CD4-positive, alpha-beta T cell treated with Interleukin-17A for 1 hour (primary cell): ENCODE measurements at places on chromosomes 5 and 9.

- no peak for DNase-seq
These were observed 39.2 kb downstream of the GPR107 start for GRCh38 chr9:130092910-130093309.

DNA sequence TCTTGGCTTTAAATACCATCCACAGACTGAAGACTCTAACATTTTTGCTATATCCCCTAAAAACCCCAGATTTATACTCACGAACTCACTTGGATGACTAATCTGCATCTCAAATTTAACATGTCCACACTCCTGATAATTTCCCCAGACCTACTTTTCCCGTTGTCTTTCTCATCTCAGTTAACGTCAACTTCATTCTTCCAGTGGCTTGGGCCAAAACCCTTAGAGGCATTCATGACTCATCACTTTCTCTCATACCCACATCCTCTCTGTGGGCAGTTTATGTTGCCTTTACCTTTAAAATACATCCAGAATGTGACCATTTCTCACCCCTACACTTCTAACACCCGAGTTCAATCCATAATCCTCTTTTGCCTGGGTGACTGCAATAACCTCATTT is 96.7 kb downstream of the EDIL3 start:
- no peak for DNase-seq

- no peak for DNase-seq
These were observed 10.2 kb downstream of the BTNL8 start for GRCh38 chr5:180908998-180909731.

GRCh38 chr9:124149992-124150391 is 107.8 kb upstream of the NEK6 start:
- DNase-seq, result no peak

DNA sequence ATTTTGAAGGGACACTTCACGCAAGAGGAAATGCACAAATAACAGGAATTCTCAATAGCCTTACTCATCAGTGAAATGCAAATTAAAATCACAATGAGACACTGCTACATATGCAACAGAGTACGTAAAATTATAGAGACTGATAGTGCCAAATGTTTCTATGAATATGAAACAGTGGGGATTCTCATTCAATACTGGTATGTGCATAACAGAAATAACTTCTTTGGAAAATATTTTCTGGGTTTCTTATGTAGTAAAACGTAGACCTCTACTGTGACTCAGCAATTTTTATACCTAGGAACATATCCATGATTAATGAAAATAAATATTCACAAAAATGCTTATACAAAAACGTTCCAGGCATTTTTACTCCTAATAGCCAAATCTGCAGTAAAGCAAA is 1625.2 kb downstream of the MAT2B start:
- DNase-seq, result no peak

- DNase-seq, result no peak
These were observed 384.5 kb downstream of the IRX1 start for GRCh38 chr5:3980156-3980555.

GRCh38 chr5:84706678-84707641 is 322.3 kb upstream of the EDIL3 start:
- no peak for DNase-seq

- DNase-seq, result no peak
These were observed 22.9 kb downstream of the ADAMTS2 start for GRCh38 chr5:179322071-179323025.

GRCh38 chr9:19618816-19619215 is 170.0 kb downstream of the SLC24A2 start:
- DNase-seq, result no peak

- DNase-seq, result no peak
These were observed 2.1 kb downstream of the SYNPO start for GRCh38 chr5:150642567-150642927.

GRCh38 chr5:150619359-150620230 is 20.9 kb upstream of the SYNPO start:
- DNase-seq, result no peak

- no peak for DNase-seq
These were observed 47.5 kb downstream of the VPS13A start for GRCh38 chr9:77224746-77225312.

GRCh38 chr9:119810645-119811429 is 441.6 kb upstream of the BRINP1 start:
- DNase-seq, result no peak

GRCh38 chr5:176405656-176406435 is 10.5 kb downstream of the CLTB start:
- no peak for DNase-seq

GRCh38 chr9:116767219-116767618 is 80.1 kb downstream of the TRIM32 start:
- DNase-seq, result no peak

GRCh38 chr5:108271127-108271526 is 110.8 kb downstream of the FBXL17 start:
- no peak for DNase-seq

GRCh38 chr9:121331549-121331948 is 38.5 kb downstream of the STOM start:
- DNase-seq, result no peak

GRCh38 chr9:106019039-106019680 is 324.8 kb downstream of the TMEM38B start:
- no peak for DNase-seq

DNA sequence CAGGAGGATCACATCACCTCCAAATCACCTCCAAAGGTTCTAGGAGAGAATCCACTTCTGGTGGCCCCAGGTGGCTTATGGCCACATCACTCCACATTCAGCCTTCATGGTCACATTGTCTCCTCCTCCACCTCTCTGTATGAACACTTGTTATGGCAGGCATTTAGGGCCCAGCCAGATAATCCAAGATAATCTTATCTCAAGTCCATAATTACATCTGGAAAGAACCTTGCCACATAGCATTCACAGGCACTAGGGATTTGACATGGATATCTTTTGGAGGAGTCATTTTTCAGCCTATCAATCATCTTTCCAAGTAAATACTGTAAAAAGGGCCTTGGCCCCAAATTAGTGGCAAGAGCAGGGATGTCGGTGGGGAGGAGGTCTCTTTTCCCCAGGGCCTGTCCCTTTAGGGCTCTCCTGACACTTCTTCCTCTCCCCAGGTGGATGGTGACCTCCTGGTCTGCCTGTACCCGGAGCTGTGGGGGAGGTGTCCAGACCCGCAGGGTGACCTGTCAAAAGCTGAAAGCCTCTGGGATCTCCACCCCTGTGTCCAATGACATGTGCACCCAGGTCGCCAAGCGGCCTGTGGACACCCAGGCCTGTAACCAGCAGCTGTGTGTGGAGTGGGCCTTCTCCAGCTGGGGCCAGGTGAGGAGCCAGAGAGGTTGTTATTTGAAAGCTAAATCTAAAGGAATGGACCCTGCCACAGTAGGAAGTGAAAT is 140.9 kb downstream of the SAXO1 start:
- DNase-seq, result no peak

- DNase-seq, result no peak
These were observed 106.3 kb downstream of the C9orf152 start for GRCh38 chr9:110101531-110102161.

DNA sequence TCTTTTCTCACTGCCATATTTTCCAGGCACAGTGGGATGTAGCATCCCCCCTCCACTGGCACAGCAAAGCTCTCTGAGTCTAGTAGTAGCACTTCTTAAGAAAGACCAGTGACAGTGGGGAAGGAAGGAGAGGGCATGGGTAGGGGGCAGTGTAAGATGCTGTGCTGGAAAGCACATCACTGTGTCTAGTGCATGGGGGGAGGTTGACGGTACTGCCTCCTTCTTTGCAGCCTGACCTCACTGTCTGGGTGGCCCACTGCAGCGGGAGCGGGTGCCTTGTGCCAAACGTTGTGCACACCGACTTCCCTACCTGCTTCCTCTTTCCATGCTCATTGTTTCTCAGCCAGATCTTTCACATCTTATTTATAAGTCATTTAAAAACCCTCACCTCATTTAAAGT is 91.8 kb downstream of the PDE8B start:
- DNase-seq, result no peak

DNA sequence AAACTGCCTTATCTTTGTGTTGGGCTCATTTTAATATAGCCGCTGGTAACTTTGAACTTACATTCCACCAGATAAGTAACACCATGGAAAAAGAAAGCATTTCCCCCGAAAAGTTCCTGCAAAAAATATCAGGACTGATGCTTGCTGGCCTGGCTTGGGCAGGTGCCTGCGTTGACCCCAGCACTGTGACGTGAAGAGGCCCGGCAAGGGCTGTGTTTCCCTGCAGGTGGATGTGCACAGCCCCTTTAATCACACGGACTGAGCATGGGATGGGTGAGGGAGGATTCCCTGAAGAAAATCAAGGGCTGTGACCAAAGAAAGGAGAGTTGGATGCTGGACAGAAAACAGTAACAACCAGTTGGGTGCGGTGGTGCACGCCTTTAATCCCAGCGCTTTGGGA is 138.2 kb downstream of the NSG2 start:
- DNase-seq, result no peak

GRCh38 chr5:127878174-127878750 is 175.1 kb downstream of the CCDC192 start:
- no peak for DNase-seq

- DNase-seq, result no peak
These were observed 53.4 kb downstream of the GNAQ start for GRCh38 chr9:77978086-77978781.

- DNase-seq, result no peak
These were observed 9.5 kb downstream of the OR2S2 start for GRCh38 chr9:35948451-35948850.

GRCh38 chr9:534886-535285 is 306.6 kb upstream of the DMRT1 start:
- no peak for DNase-seq

DNA sequence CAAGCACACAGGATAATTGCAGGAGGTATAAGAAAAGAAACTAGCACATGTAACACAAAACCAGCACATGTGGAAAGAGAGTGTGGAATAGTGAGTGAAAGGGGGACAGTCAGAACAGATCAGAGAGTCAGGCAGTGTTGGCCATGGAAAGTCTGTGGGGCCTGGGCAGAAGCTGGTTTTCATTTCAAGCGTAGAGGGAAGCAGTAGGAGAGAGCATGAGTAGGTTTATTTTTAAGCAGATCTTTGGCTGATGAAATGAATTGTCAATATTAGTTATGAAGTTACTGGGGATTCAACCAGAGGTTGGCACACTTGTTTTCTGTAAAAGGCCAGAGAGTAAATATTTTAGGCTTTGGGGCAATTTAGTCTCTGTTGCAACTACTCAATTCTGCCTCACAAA is 283.1 kb downstream of the SMARCA2 start:
- DNase-seq, result no peak

GRCh38 chr9:86783884-86784283 is 163.4 kb downstream of the GAS1 start:
- no peak for DNase-seq

- DNase-seq, result no peak
These were observed 16.2 kb downstream of the MIGA2 start for GRCh38 chr9:129052592-129052991.

DNA sequence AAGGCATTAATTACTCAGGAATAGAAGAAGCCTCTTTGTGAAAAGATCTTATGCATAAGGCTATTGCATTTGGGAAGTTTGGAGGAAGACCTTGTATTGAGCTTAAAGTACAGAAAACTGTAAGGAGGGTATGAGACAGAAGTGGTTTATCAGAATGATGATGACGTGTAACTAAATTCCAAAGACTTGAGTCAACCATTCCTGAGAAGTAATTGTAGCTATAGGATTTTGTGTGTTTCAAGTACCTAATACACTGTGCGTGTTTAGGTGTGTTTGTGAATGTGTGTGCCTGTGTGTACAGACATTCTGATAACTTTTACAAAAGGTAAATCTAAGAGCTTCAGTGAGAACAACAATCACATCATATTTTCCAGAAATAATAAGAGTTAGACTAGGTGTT is 46.5 kb upstream of the IRX2 start:
- no peak for DNase-seq

GRCh38 chr9:71629578-71630215 is 138.6 kb downstream of the CEMIP2 start:
- DNase-seq, result no peak

DNA sequence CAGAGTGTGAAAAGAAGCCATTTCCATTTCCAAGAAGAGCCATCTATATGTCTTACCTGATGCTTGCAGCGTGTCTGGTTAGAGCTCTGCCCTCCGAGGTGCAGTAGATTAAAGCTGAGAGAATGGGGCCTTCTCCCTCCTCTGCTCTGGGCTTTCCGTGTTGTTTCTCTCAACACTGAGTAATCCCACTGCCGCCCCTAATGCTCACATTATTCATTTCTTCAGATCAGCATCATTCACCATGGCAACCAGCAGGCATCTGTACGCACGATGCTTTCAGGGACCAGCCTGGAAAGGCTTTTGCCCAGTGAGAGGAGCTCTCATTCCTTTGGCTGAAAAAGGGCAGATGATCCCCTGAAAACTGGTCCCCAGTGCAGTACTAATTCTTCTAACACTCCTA is 79.6 kb downstream of the CYFIP2 start:
- DNase-seq, result no peak

DNA sequence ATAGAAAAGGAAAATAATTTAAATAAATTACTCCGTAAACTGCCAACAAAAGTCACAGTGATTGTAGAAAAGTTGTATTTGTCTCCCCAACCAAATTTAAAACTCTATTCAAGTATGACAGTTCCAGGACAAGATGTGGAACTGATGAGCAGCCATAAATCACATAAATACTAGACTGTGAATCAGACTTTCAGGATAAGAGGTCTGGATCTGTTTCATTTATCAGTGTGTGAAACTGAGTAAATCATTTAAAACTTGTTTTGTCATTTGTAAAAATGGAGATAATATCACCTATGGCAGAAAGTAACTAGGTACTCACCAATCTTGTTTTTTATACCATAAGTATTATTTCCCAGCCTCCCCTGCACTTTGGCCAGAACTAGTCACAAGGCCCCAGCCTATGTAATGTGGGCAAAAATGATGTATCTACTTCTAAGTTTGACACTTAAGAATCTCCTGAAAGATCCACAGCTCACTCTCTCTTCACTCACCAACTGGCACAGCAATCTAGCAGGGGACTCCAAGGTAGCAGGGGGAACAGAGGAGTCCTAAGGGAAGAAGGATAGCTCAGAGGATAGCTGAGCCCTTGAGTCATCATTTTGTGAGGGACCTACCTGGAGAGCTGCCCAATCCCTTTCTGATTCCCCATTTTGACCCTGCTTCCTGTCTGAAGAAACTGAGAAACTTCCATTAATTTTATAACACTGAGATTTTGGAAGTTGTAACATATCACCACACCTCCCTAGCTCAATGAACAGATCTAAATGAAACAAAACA is 31.6 kb downstream of the TMEM161B start:
- no peak for DNase-seq

GRCh38 chr5:61784341-61784740 is 452.3 kb downstream of the ZSWIM6 start:
- no peak for DNase-seq

- no peak for DNase-seq
These were observed 3.2 kb upstream of the RPP25L start for GRCh38 chr9:34615132-34615531.

DNA sequence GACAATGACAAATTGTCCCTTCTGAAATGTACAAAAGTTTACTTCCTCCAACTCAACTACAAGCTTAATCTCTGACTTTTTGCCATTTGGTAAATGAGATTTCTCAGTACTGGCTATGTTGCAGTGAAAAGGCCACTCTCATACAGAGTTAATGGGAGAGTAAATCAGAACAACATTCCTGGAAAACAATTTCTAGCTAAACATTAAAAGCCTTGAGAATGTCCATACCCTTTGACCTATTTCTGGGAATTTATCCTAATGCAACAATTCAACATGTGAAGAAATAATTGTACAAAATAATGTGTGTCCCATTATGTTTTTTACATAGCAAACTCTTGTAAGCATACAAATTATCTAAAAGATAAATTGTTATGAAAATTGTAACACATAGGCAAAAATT is 56.3 kb upstream of the SPEF2 start:
- no peak for DNase-seq
